Lower lobe of right lung (tissue), 2 donors: ENCODE measurements at places on chromosomes 6 and 20. TPM values are rescaled to one million over a fixed set of nuclear protein-coding genes. Genes with fewer than 3 reads are reported as not detected.

The SLC17A2 gene
- not detected for total RNA-seq

The ADGRF4 gene
- total RNA-seq: not detected

The CGA gene
- not detected for total RNA-seq

The ELOVL2 gene
- total RNA-seq: 0.21 TPM

The IRAK1BP1 gene
- 6.2 TPM for total RNA-seq

The ZC2HC1B gene
- not detected for total RNA-seq

The CPXM1 gene
- 10.2 TPM for total RNA-seq

The BEND6 gene
- total RNA-seq: 0.32 TPM

The ZFAND3 gene
- 83.3 TPM for total RNA-seq

The C2 gene
- total RNA-seq: 311 TPM

The PAX1 gene
- total RNA-seq: not detected

The SOX4 gene
- 19.6 TPM for total RNA-seq

- no peak for DNase-seq
- no peaks in the 10 kb centered on the region for H3K27me3 ChIP-seq
- H3K36me3 ChIP-seq: no peaks in the 10 kb centered on the region
- no peaks in the 10 kb centered on the region for H3K4me1 ChIP-seq
- H3K27ac ChIP-seq: no peak overlapping the region
- no peak overlapping the region for H3K4me3 ChIP-seq
These were observed 181.0 kb downstream of the COL12A1 start for GRCh38 chr6:75024828-75025227.

DNA sequence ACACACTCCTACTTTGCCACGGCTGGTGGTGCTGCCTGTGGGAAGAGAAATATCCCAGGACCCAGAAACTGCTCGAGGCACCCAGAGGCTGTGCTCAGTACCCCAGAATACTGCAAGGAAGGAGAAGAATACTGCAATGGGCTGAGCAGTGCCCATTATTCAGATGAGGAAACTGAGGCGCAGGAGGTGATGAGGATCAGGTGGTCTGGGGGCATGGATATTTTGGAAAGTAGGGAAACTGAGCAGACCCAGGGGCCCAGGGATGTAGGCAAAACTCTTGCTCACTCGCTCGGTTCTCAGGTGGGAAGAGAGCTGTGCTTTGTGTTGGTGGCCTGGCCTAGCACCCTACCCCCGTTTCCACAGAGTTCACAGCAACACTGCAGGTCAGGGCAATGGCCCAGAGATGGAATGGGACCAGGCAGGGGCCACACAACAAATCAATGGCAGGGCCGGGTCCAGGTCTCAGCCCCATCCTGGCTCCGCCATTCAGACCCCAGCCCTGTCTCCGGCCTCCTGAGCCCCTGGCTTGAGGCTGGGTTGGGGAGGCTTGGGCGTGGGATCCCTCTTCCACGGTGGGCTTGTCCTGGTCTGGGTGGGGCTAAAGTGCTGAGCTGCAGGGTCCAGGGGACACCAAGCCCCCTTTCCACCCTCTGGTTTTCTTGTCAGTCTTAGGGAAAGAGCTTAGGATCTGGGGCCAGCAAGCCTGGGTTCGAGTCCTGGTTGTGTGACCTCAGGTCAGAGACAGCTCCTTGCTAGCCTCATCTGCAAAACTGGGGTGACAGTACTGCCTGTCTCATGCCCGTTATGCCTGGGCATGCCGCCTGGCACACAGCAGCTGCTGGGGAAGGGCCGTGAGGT lies 33.9 kb downstream of the SUN5 start:
- H3K27ac ChIP-seq: peak overlapping the region; percentile 24
- DNase-seq: no peak
- no peaks in the 10 kb centered on the region for H3K36me3 ChIP-seq
- no peak overlapping the region for H3K4me3 ChIP-seq

DNA sequence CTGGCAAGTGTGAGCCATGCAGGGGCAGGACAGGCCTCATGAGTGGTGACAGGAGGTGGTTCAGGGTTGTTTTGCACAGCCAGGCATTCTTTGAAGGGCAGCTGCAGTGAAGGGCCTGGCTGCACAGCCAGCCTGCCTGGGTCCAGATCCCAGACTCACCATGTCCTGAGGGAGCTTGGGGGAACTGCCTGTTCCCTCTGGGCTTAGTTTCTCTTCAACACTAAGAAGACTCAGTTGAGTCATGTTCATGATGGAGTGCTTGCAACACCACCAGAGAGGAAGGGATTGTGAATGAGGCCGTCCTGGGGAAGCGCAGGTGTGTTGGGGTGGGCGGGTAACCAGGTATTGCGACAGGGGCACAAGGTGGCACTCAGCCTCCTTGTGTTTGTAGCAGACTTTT lies 102.4 kb downstream of the CDH26 start:
- no peak overlapping the region for H3K27ac ChIP-seq
- no peaks in the 10 kb centered on the region for H3K27me3 ChIP-seq
- no peaks in the 10 kb centered on the region for H3K36me3 ChIP-seq
- H3K4me1 ChIP-seq: peaks cover 31% of the 10 kb centered on the region

DNA sequence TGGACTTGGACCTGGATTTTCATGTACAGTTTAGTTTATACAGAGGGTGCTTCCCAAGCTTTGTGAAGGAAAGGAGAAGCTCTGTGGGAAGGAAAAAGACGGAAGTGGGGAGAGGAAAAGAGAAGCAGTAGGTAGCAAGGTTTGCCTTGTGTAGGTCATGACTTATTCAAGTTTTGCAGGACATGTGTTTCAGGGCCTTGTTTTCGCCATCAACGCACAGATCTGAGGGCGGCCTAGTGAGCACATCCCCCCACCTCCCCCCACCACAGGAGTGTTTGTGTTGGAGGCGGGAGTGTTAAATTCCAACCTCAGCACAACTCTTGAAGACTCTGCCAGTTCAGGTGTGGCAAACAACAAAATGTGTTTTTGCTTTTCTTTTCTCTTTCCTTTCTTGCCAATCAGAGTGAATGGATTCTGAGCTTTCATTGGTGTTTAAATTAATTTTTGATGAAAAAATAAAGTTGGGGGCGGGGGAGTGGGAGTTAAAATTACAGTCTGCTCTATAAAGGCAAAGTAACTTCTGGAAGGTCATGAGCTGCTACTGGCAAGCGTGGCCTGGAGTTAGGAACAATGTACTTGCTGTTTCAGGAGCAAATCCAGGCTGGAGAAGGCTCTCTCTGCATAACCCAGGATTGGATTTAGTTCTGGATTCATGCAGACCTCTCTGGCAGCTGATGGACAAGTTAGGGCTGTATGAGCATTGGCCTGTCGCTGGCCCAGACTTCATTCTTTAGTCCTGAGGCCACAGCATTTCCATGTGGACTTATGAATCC lies 338.5 kb downstream of the CD83 start:
- H3K4me1 ChIP-seq: no peaks in the 10 kb centered on the region
- H3K27ac ChIP-seq: no peak overlapping the region
- no peak overlapping the region for H3K4me3 ChIP-seq
- DNase-seq: no peak
- H3K27me3 ChIP-seq: no peaks in the 10 kb centered on the region

DNA sequence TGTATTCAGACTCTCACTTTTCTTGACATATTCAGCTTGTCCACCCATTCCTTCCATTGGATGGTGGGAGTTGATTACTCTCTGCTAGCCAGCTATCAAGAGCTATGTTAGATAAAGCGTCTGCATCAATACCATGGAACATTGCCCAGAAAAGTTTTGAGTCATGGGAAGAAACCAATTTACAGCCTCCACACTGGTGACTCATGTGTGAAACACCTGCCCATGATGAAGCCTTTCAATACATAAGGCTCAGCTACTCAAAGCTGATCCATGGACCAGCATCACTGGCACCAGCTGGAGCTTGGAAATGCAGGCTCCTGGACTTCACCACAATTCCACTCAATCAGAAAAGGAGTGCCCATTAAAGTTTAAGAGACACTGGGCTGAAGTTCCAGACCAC lies 16.1 kb downstream of the PLA2G7 start:
- H3K4me1 ChIP-seq: no peaks in the 10 kb centered on the region
- no peak overlapping the region for H3K4me3 ChIP-seq
- H3K27me3 ChIP-seq: no peaks in the 10 kb centered on the region
- no peak overlapping the region for H3K27ac ChIP-seq

- H3K27me3 ChIP-seq: no peaks in the 10 kb centered on the region
- H3K4me1 ChIP-seq: peaks cover 31% of the 10 kb centered on the region
- no peak for DNase-seq
- H3K27ac ChIP-seq: no peak overlapping the region
- peak overlapping the region; percentile 4 for H3K4me3 ChIP-seq
- H3K36me3 ChIP-seq: no peaks in the 10 kb centered on the region
These were observed 4.9 kb downstream of the LAMA4 start for GRCh38 chr6:112249489-112249888.

- peaks cover 14% of the 10 kb centered on the region for H3K4me1 ChIP-seq
- H3K27ac ChIP-seq: no peak overlapping the region
- no peaks in the 10 kb centered on the region for H3K27me3 ChIP-seq
- no peaks in the 10 kb centered on the region for H3K36me3 ChIP-seq
These were observed 13.6 kb upstream of the SASH1 start for GRCh38 chr6:148328876-148329555.

DNA sequence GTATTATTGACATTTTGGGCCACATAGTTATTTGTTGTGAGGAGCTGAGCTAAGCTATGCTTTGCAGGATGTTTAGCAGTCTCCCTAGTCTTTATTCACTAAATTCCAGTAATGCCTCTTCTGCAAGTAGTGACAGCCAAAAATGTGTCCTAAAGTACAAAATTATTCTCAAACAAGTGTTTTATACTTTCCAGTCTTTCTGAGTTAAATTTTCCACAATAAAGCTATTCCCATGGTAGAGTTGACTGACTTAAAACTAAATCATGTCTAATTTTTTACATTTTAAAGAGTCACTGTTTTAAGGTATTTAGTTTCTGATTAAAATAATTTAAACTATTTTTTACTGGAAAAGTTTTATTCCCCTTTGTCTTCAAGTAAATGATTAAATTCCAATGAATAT lies 717.8 kb upstream of the HS3ST5 start:
- H3K27ac ChIP-seq: no peak overlapping the region
- no peaks in the 10 kb centered on the region for H3K36me3 ChIP-seq
- no peak for DNase-seq

GRCh38 chr6:132491881-132492280 lies 21.0 kb downstream of the STX7 start:
- H3K27me3 ChIP-seq: no peaks in the 10 kb centered on the region
- H3K27ac ChIP-seq: no peak overlapping the region
- H3K4me3 ChIP-seq: no peak overlapping the region

DNA sequence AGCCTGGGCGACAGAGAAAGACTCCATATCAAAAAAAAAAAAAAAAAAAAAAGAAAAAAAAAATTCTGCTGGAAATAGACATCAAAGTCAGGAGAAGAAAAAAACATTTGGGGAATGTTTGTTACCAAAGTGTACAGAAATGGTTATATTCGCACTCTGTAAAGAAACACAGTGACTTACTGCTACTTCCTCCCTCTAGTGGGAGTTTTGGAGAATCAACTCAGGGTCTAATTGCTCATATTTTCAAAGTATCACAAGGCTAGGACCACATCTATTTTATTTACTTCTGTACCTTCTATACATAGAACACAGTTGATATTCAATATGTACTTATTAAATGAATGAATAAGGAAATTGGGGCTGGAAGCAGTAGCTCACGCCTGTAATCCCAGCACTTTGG lies 24.4 kb downstream of the ARG1 start:
- H3K36me3 ChIP-seq: peaks cover 100% of the 10 kb centered on the region
- H3K27ac ChIP-seq: no peak overlapping the region
- H3K4me1 ChIP-seq: no peaks in the 10 kb centered on the region
- no peaks in the 10 kb centered on the region for H3K27me3 ChIP-seq

DNA sequence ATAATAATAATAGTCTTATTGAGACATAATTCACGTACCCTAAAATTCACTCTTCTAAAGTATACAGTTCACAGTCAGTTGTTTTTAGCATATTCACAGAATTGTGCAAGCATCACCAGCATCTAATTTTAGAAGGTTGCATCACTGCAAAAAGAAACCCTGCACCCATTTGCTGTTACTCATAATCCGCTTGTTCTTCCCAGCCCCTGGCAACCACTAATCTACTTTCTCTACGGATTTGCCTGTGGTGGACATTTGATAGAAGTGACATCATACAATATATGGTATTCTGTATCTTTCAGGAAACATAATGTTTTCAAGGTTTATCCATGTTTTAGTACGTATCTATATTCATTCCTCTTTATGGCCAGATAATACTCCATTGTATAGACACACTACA lies 41.5 kb upstream of the FAM184A start:
- no peak overlapping the region for H3K4me3 ChIP-seq
- H3K4me1 ChIP-seq: no peaks in the 10 kb centered on the region
- H3K27me3 ChIP-seq: no peaks in the 10 kb centered on the region

GRCh38 chr6:111154981-111155380 lies 67.7 kb downstream of the SLC16A10 start:
- DNase-seq: no peak
- H3K4me1 ChIP-seq: no peaks in the 10 kb centered on the region
- no peak overlapping the region for H3K27ac ChIP-seq
- H3K4me3 ChIP-seq: no peak overlapping the region
- H3K36me3 ChIP-seq: no peaks in the 10 kb centered on the region
- no peaks in the 10 kb centered on the region for H3K27me3 ChIP-seq

GRCh38 chr6:2684103-2684749 lies 66.5 kb downstream of the MYLK4 start:
- H3K27me3 ChIP-seq: no peaks in the 10 kb centered on the region
- no peak overlapping the region for H3K27ac ChIP-seq
- DNase-seq: no peak
- no peak overlapping the region for H3K4me3 ChIP-seq
- no peaks in the 10 kb centered on the region for H3K36me3 ChIP-seq

DNA sequence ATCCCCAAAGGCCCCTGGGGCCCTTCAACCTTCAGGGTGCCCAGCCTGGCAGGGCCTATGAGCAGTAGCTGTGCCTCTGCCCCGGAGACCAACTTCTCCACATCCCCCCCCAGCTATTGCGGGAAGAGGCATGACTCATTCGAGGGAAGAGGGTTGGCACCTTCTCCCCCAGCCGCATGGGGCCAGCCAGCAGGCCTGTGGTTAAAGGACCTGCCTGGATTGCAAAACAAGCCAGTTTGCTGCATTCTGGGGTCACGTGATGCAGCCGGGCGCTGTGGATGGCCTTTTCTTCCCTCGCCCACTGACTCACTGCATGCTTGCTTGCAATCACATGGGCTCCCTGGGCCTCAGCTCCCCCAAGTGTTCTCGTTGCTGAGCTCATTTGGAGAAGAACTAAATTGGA lies 182.5 kb downstream of the MAFB start:
- H3K4me1 ChIP-seq: peaks cover 22% of the 10 kb centered on the region
- no peaks in the 10 kb centered on the region for H3K36me3 ChIP-seq
- H3K27ac ChIP-seq: peak overlapping the region; percentile 4
- H3K27me3 ChIP-seq: no peaks in the 10 kb centered on the region
- DNase-seq: peak; percentile 97

DNA sequence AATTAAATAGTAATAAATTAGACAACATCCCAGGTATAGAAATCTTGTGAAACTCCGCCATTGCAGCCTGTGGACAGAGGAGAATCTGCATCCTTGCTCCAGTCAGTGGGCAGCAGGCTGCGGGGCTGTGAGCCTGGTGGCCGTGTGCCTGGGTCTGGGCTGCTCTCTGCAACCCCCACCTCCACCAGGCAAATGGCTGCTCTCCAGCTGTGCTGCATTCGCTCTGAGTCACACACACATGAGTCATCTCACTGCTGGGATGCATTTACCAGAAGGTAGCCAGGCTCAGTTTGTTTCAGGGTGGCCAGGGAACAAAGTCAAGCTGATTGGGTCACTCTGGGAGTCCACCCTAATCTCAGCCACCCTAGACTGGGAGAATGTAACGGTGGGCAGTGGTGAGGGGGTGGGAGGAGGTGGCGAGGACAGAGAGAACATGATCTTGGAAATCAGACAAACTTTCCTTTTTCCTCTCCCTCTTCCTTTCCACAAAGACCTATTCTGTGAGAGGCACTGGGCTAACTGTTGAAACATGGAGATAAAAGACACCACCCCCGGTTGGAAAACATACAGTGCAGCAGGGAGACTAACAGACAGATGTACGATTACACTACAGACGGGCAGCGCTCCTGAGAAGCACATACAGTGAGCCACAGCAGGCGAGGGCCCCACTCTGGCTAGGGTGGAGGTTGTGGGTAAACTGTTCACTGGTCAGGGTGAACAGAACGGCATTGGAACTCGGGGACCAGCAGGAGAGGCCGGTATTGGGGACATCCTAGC lies 59.2 kb downstream of the TRAM2 start:
- H3K27me3 ChIP-seq: no peaks in the 10 kb centered on the region
- peaks cover 25% of the 10 kb centered on the region for H3K36me3 ChIP-seq
- H3K4me3 ChIP-seq: no peak overlapping the region
